Left colon (tissue), 2 donors: ENCODE measurements at places on chromosomes 2 and 18.

- no peak for DNase-seq
Observed at GRCh38 chr2:215271446-215271845, 40.4 kb upstream of the ATIC start.

- DNase-seq, result no peak
Observed at GRCh38 chr2:202278036-202278760, 12.6 kb downstream of the NOP58 start.

- DNase-seq, result no peak
Observed at GRCh38 chr2:7379799-7380198, 462.6 kb downstream of the RNF144A start.

DNA sequence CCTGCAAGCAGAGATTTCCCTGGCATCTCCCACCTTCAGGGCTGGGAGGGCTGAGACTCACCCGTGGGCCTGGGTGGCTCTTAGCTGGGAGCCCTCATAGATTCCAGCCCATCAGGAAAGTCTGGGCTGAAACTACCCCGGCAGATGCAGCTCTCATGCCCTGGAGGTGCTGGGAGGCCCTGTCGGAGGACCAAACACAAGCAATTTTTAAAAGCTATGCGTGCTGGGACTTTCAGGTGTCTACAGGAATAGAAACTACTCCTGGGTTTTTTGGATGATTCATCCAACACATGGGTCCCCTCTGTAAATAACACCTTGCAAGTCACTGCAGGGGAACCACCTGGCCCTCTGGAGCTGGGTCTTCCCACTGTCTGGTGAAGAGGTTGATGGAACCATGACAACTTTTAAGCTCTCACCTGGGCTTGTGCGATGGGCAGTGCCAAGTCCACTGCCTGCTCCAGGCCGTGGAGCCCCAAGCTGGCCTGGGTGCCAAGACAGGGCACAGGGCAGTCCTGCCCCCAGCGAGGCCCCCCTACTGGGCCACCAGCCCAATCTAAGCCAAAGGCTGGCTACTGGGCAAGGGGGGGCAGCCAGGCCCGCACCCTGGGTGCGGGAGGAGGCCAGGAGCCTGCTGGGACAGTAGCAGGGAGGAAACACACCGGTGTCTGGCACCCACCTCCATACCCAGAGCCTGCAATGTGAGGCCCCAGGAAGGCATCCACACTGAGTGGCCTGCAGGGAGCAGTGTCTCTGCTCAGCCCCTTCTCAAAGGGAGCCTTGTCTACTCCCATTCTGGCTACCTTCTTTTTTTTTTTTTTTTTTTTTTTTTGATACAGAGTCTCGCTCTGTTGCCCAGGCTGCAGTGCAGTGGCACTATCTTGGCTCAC, 1.1 kb upstream of the GPR55 start:
- no peak for DNase-seq

GRCh38 chr2:32825291-32825712, 121.5 kb upstream of the LTBP1 start:
- DNase-seq, result peak; percentile 29

- no peak for DNase-seq
Observed at GRCh38 chr2:130985206-130985780, 108.0 kb downstream of the FAM168B start.

DNA sequence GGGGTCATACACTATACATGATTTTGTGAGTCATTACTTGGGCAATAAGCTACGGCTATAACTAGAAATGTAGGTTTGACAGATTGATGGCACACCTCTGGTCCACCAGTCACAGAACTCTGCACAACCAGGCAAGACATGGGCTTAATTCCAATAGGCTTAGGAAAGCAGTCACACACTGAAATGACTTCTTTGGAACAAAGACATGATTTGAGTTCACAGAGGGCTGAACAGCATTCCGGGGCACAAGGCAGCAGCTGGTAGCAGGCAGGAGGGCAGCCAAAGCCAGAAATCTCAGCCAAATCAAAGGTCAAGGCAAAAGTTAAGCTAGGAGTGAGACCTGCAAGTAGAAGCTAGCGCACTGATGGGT, 27.4 kb downstream of the FABP1 start:
- no peak for DNase-seq

GRCh38 chr2:131543385-131543891, 15.8 kb downstream of the CCDC74A start:
- no peak for DNase-seq

GRCh38 chr18:12233378-12233777, 20.8 kb upstream of the CIDEA start:
- no peak for DNase-seq

GRCh38 chr2:154945984-154946383, 247.5 kb downstream of the KCNJ3 start:
- no peak for DNase-seq

- no peak for DNase-seq
Observed at GRCh38 chr2:20560891-20561636, 89.8 kb downstream of the HS1BP3 start.

- no peak for DNase-seq
Observed at GRCh38 chr18:48789259-48789812, 161.4 kb downstream of the SMAD7 start.

DNA sequence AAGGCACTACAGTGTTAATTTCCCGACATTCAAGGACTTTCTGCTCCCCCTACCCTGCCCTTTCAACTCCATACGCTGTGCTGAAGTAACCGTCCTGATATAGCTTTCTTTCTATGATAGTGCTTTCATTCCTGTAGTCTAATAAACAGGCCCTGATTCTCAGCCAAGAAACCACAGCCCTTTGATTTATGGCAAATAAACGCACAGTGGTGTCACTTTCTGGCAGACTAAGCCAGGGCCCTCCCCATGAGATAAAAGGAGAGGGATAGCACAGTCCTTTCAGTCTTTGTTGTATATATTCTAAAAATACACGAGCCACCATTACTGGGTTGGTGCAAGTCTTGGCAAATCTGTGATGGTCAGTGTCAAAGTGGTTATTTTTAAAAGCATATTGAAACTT, 291.2 kb downstream of the ALPK2 start:
- DNase-seq, result no peak

- DNase-seq, result no peak
Observed at GRCh38 chr18:27276886-27277285, 91.8 kb upstream of the CHST9 start.
